ENCODE measurements at places on chromosomes 16 and 17. TPM values are rescaled to one million over a fixed set of nuclear protein-coding genes. Genes with fewer than 3 reads are reported as not detected.

FAM234A gene
- total RNA-seq = 171 TPM

COX6A2 gene
- not detected for total RNA-seq

CHST5 gene
- total RNA-seq = 0.27 TPM

FUS gene
- 334 TPM for total RNA-seq

DNAAF8 gene
- 1.2 TPM for total RNA-seq

KRT33B gene
- not detected for total RNA-seq

CDH5 gene
- 0.31 TPM for total RNA-seq

TBC1D3I gene
- 0.42 TPM for total RNA-seq

PLCD3 gene
- 111 TPM for total RNA-seq

KRTAP2-3 gene
- not detected for total RNA-seq

TAC4 gene
- total RNA-seq = not detected

ABCC6 gene
- 2.1 TPM for total RNA-seq

ABI3 gene
- total RNA-seq = not detected

CCDC144A gene
- total RNA-seq = 0.16 TPM

CCL1 gene
- not detected for total RNA-seq

PDILT gene
- not detected for total RNA-seq

SMPD3 gene
- total RNA-seq = not detected

ENKD1 gene
- total RNA-seq = 11.7 TPM

PDIA2 gene
- not detected for total RNA-seq

OR4D1 gene
- total RNA-seq = 0.11 TPM

PROCA1 gene
- 3.0 TPM for total RNA-seq

GPR179 gene
- total RNA-seq = not detected

KRT27 gene
- not detected for total RNA-seq

SLC16A5 gene
- 7.6 TPM for total RNA-seq

MT4 gene
- not detected for total RNA-seq

MYH1 gene
- not detected for total RNA-seq

ACSM2A gene
- not detected for total RNA-seq

ENPP7 gene
- total RNA-seq = not detected

VMO1 gene
- total RNA-seq = 1.9 TPM

KRTAP9-8 gene
- not detected for total RNA-seq

CLEC3A gene
- total RNA-seq = not detected

CHAD gene
- not detected for total RNA-seq

TBKBP1 gene
- 17.4 TPM for total RNA-seq

HBA2 gene
- not detected for total RNA-seq

CLDN6 gene
- total RNA-seq = not detected

PIMREG gene
- 8.0 TPM for total RNA-seq

CPNE7 gene
- 19.7 TPM for total RNA-seq

SECTM1 gene
- 24.1 TPM for total RNA-seq

TBX21 gene
- total RNA-seq = not detected

SOX15 gene
- 0.78 TPM for total RNA-seq

ATAD5 gene
- 3.0 TPM for total RNA-seq

KRT20 gene
- total RNA-seq = not detected

EPX gene
- not detected for total RNA-seq

Data from osteocyte (in vitro differentiated cells).